ENCODE measurements at places on chromosomes 12 and 14.

DNA sequence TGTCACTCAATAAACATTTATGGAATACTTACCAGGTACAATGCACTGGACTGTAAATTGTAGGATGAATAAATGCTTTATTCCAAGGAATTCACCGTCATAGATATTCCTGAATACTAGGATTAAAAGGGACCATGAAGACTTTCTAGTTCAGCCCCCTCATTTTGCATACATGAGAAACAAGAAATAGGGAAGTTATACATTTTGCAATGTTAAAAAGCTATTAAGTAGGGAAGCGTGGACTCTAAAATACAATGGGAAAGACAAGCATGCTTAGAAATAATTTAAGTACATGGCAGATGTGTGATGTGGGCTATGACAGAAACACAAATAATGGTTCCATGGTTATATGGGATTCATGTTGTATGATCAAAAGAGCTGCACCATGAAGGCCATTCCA, 89.4 kb upstream of the SYT10 start:
- DNase-seq = no peak

- peak; percentile 95 for DNase-seq
Measured at GRCh38 chr12:123364532-123365024, at the start of gene SBNO1. Gene SBNO1, minus strand, starts transcription at chr12:123364847. Its CDS starts 14,406 bp downstream, at chr12:123350441.

- no peak for DNase-seq
Measured at GRCh38 chr12:124740691-124741137, 123.0 kb downstream of the SCARB1 start.

GRCh38 chr12:2374092-2374906, 321.5 kb downstream of the CACNA1C start:
- no peak for DNase-seq

GRCh38 chr14:99237288-99237687, 34.7 kb downstream of the BCL11B start:
- DNase-seq = no peak

- DNase-seq = no peak
Measured at GRCh38 chr12:27431185-27431584, 15.4 kb upstream of the SMCO2 start.

- DNase-seq = no peak
Measured at GRCh38 chr12:6430124-6430989, 14.4 kb upstream of the CD27 start.

- no peak for DNase-seq
Measured at GRCh38 chr12:26777236-26777635, 55.8 kb downstream of the ITPR2 start.

DNA sequence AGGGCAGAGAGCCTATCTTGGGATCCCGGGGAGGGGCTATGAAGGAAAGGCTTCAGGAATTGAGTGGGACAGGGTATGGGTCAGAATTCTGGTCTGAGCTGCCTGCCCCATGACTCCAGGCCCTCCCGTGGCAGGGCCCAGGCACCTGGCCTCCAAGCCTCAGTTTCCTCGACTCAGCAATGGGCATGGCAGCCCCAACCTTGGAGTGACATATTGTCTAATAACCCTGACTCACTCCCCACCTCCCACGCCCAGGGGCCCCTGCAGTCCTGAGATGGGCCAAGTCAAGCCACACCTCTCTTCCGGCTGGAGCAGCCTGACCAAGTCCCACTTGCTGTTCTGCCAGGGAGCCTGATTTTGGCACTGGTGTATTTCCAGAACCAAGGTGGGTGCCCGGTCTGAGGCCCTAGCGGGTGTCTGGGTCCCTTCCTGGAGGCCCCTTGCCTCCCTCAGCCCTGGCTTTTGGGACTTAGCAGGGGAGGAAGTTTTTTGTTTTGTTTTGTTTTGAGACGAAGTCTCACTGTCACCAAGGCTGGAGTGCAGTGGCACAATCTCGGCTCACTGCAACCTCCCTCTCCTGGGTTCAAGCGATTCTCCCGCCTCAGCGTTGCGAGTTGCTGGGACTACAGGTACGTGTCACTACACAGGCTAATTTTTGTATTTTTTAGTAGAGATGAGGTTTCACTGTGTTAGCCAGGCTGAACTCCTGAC, 40.3 kb upstream of the RCOR1 start:
- no peak for DNase-seq

DNA sequence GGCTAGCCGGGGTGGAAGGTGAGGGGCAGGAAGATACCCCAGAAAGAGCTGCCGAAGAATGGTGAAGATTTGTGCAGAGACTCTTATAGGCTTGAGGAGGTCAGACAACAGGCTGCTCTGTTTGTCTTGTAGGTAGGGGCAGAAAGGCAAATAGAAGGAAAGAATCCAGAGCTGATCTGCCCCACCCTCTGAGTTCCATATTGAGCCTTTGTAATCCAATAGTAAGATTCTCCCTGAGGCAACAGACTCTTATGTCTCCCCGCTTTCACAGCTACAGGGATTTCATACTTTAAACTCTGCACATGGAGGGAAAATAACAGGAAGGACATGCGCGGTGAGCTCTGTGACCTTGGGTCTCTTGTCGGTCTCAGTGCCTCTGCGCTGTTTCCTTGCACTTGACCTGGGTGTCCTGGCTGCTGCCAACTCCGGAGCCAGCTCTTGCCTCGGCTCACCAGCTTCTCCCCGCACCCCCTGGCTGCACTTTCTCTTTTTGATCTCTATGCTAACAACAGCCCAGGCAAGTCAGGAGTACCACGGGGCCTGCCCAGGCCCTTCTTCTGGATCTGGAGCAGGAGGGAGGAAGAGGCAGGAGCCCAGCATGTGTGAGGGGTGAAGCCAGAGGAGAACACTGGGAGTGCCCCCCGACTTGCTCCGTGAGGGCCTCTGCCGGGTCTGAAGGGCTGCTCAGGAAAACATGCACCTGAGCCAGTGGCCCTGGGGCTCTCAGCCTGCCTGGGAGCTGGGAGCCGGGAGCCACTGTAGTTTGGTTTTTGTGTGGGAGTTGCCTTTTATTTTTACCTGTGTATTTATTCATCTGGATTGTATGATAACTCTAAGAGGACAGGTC, 75.8 kb downstream of the PPP1R36 start:
- DNase-seq = no peak

- no peak for DNase-seq
Measured at GRCh38 chr12:88737838-88738472, 157.7 kb upstream of the KITLG start.

- DNase-seq = no peak
Measured at GRCh38 chr14:21860172-21860571, 186.6 kb upstream of the OR4E1 start.

DNA sequence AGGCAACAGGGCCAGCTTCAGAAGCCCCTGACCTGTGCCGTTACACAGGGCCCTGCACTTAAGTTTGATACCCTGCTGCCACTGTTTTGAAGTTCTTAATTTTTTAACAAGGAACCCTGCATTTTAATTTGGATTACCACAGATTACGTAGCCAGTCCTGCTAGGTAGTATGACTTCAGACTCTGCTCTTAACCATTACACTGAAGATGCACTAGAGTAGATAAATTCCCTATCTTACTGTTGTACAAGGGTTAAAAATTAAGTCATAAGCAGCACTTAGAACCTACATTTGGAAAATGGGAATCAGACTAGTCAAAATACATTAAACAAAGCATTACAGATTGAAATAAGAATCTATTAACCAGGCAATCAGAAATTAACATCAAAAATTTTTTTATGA, 2.3 kb downstream of the GNPNAT1 start:
- no peak for DNase-seq

- no peak for DNase-seq
Measured at GRCh38 chr12:44260581-44260980, 424.7 kb downstream of the TMEM117 start.

DNA sequence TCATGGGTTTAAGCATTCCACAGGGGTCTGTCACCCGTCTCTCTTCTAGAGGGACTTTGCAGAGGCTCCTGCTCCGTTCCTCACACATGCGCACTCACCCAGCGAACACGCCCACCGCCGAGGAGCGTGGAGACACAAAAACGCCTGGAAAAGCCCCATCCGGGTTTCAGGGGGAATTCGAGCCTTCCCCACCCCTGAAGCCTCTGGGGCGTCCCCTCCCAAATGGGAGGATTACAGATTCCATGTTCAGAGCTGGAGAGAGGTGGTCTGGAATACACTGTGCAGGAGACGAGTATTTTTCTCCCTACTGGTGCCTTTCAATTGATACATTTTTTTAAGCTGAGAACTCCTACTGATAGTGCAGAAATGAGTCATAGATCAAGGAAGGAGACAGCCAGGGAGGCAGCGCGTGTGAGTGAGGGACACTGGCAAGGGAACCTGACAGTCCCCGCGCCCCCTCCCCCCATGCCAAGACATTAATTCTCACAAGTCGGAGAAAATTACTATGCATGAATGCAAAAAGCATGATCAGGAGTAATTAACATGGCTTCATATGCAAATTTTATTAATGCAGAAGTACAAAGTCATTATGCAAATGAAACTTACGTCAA, 36.9 kb downstream of the BCL11B start:
- DNase-seq = no peak

- peak; percentile 75 for DNase-seq
Measured at GRCh38 chr12:121038861-121039668, at the start of gene OASL. Gene OASL, minus strand, starts transcription at chr12:121039246. Its CDS starts 275 bp downstream, at chr12:121038971.

- DNase-seq = no peak
Measured at GRCh38 chr12:93713060-93713459, 35.9 kb downstream of the CRADD start.

DNA sequence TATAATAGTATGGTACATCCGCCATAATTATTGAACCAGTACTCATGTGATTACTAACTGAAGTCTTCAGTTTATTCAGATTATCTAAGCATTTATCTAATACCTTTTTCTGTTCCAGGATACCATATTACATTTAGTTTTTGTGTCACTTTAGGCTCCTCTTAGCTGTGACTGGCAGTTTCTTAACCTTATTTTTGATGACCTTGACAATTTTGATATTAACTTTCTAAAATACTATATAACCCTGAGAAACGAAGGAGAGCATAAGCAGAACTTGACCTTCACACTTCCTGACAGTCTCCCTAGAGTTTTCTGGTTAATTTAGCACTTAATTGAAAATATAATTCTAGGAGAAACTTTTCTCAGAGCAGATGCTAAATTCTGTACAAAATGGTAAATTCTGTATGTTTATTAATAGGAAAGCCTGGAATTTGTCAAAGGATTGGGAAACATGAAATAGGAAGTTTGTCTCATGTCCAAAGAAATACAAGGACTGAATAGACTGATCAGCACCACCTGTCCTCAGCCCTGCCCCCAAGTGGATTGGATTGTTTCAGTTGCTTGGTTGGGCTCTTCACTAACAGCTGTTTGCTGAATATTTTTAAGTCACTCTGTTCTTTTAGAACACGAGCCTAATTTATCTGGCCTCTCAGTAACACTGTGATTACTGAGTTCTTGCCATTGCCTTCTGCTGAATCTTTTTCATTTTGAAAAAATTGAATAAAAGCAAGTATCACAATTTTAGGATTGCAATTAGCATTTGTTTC, 6.0 kb downstream of the BICDL1 start:
- no peak for DNase-seq

DNA sequence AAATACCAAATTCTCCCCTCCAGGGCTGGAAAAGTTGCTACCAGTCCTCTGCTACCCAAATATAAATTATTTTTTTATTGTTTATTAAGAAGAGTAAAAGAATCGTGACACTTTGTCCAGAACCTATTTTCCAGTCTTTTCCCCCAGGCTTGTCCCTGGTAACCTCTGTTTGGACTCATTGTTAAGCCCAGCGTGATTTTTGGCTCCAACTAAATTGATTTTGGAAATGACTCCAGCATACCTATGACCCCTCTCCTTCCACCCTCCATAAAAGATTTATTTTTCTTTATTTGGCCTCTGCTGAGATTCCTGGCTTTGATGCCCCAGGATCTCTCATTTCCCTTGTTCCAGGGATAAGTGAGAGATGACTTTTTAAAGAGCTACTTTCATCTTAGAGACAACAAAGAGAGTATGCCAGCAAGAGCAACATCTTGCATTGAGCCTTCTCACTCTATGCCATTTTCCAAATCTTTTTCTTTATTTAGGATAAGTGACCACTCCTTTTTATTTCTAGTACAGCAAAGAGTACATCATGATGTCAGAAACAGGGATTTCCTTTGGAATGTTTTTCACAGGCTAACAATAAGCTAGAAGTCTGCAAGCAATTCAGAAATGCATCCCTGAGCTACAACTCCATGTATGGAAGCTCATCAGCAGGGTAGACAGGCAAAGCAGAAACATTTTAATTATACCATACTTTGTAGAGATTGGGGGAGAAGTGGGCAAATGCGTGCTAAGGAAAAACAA, 75.8 kb downstream of the DAD1 start:
- DNase-seq = no peak

Measured in B cell (primary cell).